Thyroid gland (tissue), 4 donors: ENCODE measurements at places on chromosomes 13 and 19. TPM values are rescaled to one million over a fixed set of nuclear protein-coding genes. Genes with fewer than 3 reads are reported as not detected.

DNA sequence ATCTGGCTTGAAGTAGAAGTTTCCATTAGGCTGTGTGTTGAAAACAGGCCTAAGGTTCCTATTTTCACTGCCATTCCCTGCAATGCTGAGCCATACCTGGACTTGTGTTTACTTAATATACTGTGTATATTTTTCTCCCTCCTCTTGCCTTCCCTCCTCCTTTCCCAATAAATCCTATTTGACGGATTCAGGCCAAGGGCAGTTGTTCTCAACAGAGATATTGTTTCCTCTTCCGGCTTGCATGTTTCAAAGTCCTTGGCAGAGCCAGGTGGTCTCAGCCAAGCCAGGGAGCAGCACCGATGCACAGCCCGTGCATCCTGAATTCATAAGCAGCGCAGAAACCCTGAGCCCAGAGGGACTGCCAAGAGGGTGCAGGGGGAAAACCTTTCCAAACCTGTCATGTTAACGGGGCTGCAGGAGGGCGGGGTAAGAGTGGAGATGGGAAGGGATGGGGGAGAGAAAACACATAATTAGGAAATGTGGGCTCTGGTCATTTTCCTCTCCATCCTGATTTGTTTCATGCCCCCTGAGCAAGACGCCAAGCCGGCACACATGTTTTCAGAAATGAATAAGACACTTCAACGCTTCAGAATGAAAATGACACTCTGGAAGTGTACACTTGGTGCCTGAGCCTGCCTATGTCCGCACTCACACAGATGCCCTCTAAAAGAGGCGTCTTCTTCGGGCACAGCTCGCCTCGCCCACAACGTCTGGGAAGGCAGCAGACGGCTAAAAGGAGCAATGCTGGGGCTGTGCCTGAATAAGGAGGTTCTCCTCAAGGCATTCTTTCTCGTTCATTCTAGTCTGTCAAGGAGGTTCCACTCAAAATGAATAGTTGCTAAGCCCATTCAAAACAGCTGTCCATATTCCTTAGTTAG lies 149.3 kb upstream of the UBL3 start:
- no peak for DNase-seq

DNA sequence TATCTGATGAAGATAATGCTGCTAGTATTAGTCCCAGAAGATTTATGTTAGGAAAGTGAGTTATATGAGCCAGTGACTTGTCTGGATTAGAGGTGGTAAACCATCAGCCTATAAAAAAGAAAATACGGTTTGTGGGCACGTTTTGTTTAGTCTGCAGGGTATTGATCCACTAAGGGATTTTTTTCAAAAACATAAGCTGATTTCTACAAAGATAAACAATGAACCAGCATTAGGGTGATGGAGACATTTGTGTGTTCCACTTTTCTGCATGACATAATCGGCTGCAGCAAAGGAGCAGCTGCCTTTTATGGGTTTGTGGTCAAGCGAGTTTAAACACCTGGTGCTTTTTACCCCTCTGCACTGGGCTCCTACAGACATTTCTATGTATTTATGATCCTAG lies 836.4 kb upstream of the GPC6 start:
- no peak for DNase-seq

GRCh38 chr13:60282186-60282585 lies 114.8 kb upstream of the TDRD3 start:
- DNase-seq = no peak

DNA sequence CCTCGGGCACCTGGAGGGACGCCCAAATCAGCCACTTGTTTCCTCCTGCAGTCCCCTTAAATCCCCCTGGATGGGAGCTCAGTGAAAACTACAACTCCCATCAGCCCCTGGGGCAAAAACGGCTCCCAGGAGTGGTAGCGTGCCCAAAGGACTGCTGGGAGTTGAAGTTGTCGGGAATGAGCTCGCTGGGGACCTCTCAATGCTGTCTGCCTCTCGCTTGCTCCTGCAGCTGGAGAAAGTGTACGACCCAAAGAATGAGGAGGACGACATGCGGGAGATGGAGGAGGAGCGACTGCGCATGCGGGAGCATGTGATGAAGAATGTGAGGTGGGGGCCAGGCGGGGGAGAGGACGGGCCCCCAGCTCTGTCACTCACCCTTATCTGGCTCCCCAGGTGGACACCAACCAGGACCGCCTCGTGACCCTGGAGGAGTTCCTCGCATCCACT lies 14.7 kb upstream of the DHDH start:
- no peak for DNase-seq

- DNase-seq = peak; percentile 100
Observed at GRCh38 chr19:49148784-49149651, 6.2 kb downstream of the HRC start.

DNA sequence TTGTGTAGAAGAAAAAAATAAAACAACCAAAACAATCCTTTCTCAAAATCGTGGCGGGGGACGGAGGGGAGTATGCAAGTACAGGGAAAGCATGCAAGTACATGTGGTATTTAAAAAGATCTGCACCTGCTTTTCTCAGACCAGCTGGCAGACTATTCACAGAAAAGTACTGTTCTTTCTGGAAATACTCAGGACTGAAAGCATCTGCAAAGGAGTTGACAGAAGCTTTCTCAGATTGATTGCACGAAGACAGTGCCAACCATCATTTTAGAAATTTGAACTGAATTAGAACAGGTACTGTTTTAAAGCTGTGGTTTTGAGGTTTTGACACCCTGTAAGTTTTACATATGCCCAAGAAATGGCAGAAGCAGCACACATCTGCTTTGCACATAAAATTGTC lies 19.8 kb upstream of the PCDH8 start:
- DNase-seq = no peak

DNA sequence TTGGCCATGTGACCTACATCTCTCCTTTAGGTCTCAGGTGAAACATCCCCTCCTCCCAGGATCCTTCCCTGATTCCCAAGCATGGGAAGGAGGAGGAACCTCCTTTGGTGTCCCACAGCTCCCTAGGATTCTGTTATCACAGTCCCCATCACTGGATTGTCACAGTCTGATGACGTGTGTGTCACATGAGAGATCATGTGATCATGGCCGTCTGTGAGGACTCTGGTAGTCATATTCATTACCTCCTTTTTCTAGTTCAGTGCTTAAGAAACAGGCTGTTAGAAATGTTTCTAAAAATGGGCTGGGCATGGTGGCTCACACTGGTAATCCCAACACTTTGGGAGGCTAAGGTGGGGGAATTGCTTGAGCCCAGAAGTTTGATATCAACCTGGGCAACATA lies 3.0 kb downstream of the DHX34 start:
- DNase-seq = no peak

GRCh38 chr13:26987486-26988013 lies 184.1 kb downstream of the USP12 start:
- DNase-seq = no peak

DNA sequence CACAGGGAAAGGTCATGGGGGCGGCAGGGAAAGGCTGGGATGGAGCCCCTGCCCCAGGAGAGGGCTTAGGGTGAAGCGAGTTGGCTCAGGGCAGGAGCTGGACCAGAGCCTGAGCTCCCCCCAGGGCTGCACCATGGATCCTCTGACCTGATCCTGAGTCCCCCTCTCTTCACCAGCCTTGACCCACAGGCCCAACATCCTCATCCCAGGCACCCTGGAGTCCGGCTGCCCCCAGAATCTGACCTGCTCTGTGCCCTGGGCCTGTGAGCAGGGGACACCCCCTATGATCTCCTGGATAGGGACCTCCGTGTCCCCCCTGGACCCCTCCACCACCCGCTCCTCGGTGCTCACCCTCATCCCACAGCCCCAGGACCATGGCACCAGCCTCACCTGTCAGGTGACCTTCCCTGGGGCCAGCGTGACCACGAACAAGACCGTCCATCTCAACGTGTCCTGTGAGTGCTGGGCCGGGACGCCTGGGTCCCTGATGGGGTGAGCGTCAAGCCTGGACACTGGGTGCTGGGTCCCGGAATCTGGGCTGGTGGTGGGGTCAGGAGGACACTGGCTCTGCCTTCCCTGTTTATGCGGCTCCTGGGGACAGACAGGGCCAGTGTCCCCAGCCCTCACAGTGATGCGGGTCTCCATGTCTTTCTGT lies 842 bp downstream of the SIGLEC9 start:
- DNase-seq = no peak

- no peak for DNase-seq
Observed at GRCh38 chr19:5041168-5041912, 72.4 kb downstream of the KDM4B start.

- DNase-seq = no peak
Observed at GRCh38 chr19:10256970-10257615, 5.1 kb downstream of the MRPL4 start.

- DNase-seq = no peak
Observed at GRCh38 chr13:41971848-41972247, 10.9 kb upstream of the VWA8 start.

DNA sequence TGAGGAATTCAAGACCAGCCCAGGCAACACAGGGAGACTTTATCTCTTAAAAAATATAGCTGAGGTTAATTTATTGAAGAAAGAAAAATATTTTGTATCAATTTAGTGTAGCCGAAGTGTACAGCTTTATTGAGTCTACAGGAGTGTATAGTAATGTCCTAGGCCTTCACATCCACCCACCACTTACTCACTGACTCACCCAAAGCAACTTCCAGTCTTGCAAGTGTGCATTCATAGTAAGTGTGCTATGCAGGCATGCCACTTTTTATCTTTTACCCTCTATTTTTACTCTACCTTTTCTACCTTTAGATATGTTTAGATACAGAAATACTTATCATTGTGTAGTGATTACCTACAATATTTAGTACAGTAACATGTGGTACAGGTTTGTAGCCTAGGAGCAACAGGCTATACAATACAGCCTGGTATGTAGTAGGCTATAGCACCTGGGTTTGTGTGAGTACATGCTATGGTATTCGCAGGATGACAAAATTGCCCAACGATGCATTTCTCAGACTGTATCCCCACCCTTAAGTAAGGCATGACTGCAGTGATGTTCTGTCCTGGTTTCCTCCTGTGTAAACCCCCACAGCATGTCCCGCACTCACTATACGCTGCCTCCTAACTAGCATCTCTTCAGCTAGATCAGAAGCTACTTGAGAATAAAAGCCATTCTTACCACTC lies 15.3 kb upstream of the ATP12A start:
- no peak for DNase-seq

DNA sequence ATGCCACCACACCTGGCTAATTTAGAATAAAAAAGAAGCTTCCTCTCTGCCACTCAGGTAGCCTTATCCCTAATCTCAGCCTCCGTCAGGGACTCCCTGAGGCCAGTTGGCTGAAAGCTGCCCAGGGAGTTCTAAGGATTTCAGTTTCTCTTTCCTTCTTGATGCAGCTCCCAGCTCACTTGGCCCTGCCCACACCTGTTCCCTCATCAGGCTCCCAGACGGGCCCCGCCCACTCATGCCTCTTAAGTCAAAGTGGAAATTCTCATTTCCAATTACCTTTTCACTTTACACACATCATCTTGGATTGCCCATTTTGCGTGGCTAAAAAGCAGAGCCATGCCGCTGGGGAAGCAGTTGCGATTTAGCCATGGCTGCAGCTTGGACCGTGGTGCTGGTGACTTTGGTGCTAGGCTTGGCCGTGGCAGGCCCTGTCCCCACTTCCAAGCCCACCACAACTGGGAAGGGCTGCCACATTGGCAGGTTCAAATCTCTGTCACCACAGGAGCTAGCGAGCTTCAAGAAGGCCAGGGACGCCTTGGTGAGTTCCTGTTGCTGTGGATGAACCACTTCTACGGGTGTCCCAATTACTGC lies at the start of gene IFNL1:
Gene IFNL1 (plus strand): TSS at position 353 of the 591 bp plus-strand sequence. CDS start 15 bp downstream, at position 368.
- no peak for DNase-seq

DNA sequence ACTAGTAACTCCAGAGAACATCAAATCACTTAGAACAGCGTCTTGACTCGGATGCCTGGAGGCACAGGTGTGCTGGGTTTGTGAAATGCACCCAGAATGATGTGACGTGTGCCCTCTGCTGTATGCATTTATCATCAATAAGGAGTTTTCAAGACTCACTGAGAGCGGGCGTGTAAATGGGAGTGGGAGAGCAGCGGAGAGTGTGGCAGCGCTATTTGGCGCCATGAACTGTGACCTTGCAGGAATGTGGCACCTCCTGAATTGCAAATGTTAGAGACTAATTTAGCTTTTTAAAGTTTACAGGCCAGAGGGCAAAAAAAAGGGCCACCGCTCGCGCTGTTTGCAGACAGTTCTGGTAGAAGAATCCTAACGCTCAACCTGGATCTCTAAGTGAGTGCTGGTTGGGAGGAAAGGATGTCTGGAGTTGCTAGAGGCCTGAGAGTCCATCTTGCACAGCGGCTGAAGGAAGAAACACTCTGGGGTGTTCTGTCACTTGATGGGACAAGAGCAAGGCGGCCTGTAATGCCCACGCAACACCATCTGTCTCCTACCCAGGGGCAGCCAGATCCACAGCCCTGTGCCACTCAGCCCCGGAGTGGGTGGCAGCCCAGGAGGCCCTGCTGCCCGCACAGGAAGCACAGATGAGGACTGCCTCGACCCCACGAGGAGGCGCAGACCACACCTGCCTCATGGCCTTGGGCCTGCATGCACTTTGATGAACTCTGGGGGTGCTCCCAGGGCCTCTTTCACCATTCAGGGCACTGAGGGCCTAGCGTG lies 19.7 kb downstream of the RANBP3 start:
- DNase-seq = no peak

DNA sequence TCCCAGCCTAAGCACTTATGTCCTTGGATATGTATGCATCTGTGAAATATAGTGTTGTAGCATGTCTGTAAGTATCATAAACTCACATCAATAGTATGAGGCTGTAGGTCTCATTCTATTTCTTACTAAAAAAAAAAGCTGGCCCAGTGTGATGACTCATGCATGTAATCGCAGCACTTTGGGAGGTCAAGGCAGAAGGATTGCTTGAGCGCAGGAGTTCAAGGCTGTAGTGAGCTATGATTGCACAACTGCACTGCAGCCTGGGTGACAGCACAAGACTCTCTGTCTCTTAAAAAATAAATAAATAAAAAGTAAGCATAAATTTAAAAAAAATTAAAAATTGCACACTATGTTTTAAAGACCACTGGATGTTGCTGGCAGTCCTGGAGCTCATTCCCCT lies 79.1 kb upstream of the SPATA13 start:
- no peak for DNase-seq

DNA sequence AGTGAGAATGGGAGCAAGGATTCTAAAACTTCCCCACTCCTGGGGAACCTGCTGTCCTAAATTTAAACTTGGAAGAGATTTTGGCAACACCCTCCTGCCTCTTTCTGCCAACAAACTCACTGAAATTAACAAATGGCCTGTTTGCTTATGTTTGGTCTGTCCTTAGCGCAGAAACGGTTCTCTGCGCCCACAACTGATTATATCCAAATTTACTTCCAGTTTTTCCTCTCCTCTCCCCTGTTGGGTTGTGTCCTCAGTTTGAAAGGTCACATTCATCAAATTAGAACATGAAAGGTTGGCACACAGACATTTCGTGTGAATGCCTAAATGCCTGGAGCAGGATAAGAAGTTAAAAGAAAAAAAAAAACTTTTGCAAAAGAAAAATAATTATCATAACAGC lies 56.4 kb upstream of the MRI1 start:
- no peak for DNase-seq

Gene ZNF223
- total RNA-seq = 5.1 TPM

Gene CEACAM7
- not detected for total RNA-seq

Gene CLDND2
- total RNA-seq = not detected

Gene ANGPTL8
- not detected for total RNA-seq

Gene ZNF568
- total RNA-seq = 14.2 TPM

Gene ONECUT3
- total RNA-seq = not detected

Gene NPAS1
- total RNA-seq = 0.71 TPM

Gene DIAPH3
- total RNA-seq = 0.67 TPM

Gene PSPN
- total RNA-seq = 1.1 TPM

Gene TMEM221
- not detected for total RNA-seq

Gene FGF22
- not detected for total RNA-seq
